ENCODE measurements at places on chromosomes 1 and 21.

- DNase-seq, result peak; percentile 41
These were observed 730 bp downstream of the NOS1AP start for GRCh38 chr1:162070094-162070748.

- no peak for DNase-seq
These were observed 79.0 kb upstream of the HMGB4 start for GRCh38 chr1:33784876-33785275.

DNA sequence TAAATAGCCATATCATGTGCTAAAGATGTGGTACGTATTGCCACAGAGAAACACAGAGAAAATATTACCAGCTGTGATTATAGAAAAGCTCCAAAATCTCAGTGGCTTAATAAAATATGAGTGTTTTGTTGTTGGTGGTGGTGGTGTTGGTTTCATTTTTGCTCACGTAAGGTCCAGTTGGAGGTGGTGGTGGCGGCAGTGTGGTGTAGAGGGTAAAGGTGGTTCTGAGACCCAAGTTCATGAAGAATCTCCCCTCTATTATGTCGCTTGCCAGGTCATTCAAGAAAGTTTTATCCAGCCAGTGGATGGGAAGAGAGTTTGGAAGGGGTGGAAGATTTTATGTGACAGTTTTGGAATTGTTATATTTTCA, 217.6 kb upstream of the SAMSN1 start:
- DNase-seq, result no peak

- no peak for DNase-seq
These were observed 68.3 kb downstream of the PLPPR4 start for GRCh38 chr1:99332561-99332960.

- peak; percentile 9 for DNase-seq
These were observed 322 bp downstream of the DCLRE1B start for GRCh38 chr1:113905435-113905861.

DNA sequence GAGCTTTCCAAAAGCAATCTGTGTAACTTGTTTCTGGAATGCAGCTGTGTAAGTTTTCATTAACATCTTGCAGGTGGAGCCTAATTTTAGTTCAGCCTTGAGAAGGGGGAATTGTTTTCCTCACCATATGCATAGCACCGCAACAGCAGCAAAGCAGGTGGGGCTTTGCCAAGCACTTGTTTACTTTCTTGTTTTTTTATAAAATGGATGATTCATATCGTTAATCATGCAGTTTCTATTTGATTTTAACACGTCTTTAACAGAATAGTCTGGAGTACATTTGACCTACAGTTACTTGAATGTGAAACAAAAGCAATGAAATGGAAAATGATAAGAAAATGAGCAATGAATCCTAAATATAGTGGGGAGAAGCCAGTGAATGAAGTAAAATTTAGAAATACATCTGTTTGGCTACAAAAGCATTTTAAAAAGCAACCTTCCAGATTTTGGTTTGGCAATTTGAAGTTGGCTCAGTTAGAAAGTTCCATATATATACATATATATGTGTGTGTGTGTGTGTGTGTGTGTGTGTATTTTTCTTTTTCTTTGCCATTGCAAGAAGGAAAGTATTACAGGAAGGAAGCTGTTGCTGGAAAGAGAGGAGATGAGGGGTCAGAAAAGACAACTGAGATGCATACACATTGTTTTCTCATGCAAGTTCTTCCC, 119.0 kb upstream of the ADGRL2 start:
- DNase-seq, result peak; percentile 43

GRCh38 chr1:152436593-152437496, 22.8 kb upstream of the CRNN start:
- no peak for DNase-seq

DNA sequence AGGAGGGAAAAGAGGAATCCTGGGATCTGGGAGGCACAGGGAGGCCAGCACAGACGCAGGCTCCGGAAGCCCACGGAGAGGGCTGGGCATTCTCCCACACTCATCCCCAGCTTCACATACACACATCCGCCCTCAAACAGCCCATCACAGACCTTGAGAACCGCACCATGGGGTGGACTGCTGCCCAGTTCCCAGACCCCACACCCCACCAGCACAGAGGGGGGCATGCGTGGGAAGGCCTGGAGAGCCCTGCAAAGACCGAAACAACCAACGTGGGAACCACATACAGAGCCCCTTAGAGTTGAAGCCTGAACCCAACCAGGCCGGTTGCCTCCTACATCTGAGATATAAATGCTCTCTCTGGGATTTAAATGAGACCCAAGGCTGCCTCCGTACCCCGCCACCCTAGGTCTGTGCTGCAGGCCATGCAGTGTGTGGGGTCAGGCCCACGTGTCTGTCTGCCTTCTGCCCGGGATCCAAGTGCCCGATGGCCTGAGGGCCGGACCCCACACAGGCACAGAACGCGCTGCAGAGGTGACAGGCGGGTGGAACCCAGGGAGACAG, 126.2 kb upstream of the COL6A1 start:
- no peak for DNase-seq

GRCh38 chr1:72438270-72438669, 155.9 kb upstream of the NEGR1 start:
- DNase-seq, result no peak

DNA sequence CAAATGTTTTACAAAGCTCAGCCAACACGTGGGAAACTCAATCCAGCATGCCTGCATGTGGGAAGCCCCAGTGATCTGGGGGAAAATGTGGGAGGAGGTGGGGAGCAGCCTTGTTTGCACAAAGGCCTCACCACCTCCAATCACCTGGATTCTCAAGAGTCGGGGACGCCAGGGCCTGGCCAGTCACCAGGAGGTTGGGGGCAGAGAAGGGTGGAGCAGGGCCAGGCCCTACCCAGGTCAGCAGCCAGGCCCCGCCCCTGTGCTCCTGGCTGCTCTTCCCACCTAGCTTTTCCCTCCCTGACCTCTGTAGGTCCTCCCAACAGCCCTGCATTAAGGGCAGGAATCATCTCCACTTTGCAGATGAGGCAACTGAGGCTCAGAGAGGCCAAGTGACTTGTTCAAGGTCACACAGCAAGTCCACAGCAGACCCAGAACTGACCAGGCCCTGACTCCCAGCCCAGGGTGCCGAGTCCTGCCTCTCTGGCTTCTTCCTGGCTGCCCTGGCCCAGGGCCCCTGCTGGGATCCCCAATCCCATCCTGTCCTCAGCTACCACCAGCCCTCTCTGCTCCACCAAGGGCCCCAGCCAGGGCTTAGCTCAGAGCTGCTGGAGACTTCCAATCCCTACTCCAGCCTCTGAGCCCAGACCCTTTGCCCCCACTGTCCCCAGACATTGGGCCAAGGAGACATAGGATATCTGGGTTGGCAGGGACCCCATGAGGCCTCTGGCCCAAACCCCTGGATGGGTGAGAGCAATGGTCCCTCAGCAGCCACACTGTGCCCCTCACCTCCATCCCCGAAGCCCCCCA, 508.6 kb downstream of the PTPRU start:
- DNase-seq, result no peak

- no peak for DNase-seq
These were observed 3.3 kb upstream of the C1orf174 start for GRCh38 chr1:3903141-3904005.

Data from Calu3 (cell line).